Esophagus muscularis mucosa (tissue), 4 donors: ENCODE measurements at places on chromosomes 1 and 21. TPM values are rescaled to one million over a fixed set of nuclear protein-coding genes. Genes with fewer than 3 reads are reported as not detected.

The FAM131C gene
- 0.39 TPM for total RNA-seq

The CFAP126 gene
- total RNA-seq = not detected

The GFI1 gene
- total RNA-seq = 0.99 TPM

The PPM1J gene
- total RNA-seq = 3.6 TPM

The VAV3 gene
- total RNA-seq = 4.0 TPM

The NIPAL3 gene
- total RNA-seq = 31.1 TPM

DNA sequence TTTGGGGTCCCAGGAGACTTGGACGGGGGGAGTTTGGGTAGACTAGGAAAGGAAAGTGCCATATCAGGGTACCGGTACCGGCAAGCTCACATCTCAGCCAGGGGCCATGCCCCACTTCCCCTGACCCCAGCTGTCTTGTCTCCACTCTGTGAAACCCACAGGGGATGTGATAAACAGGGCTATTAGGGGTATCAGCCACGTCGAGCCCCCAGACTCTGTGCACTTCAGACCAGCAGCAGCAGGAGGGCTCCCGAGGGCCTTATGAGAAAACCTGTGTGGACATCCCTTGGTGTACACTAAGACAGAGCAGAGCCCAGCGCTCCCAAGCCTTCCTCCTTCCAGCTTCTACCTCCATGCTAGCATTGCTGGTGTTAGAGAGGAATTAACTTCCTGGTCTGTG, 46.3 kb downstream of the TNNT2 start:
- no peak for DNase-seq
- H3K4me3 ChIP-seq = no peak overlapping the region
- H3K27ac ChIP-seq = no peak overlapping the region
- no peaks in the 10 kb centered on the region for H3K36me3 ChIP-seq
- no peaks in the 10 kb centered on the region for H3K4me1 ChIP-seq

DNA sequence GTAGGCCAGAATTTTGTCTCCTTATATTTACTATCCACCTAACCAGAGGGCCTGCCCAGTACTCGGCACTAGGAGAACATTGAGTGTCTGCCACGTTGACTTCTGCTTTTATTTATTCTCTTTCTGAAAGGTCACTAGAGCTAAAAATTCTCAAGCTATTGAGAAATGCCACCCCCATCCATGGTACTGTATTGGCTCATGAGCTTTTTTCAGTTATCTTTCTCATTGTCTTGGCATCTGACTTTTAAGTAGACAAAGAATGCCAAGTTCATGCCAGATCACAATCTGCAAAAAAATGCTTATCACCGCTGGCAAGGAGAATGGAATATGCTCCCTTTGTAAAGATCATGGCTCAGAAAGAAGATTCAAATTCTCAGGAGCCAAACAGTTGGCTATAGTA, 49.8 kb upstream of the MROH9 start:
- no peak overlapping the region for H3K4me3 ChIP-seq
- H3K27ac ChIP-seq = no peak overlapping the region
- no peaks in the 10 kb centered on the region for H3K27me3 ChIP-seq
- H3K36me3 ChIP-seq = no peaks in the 10 kb centered on the region
- no peak for DNase-seq
- H3K4me1 ChIP-seq = peaks cover 6% of the 10 kb centered on the region

DNA sequence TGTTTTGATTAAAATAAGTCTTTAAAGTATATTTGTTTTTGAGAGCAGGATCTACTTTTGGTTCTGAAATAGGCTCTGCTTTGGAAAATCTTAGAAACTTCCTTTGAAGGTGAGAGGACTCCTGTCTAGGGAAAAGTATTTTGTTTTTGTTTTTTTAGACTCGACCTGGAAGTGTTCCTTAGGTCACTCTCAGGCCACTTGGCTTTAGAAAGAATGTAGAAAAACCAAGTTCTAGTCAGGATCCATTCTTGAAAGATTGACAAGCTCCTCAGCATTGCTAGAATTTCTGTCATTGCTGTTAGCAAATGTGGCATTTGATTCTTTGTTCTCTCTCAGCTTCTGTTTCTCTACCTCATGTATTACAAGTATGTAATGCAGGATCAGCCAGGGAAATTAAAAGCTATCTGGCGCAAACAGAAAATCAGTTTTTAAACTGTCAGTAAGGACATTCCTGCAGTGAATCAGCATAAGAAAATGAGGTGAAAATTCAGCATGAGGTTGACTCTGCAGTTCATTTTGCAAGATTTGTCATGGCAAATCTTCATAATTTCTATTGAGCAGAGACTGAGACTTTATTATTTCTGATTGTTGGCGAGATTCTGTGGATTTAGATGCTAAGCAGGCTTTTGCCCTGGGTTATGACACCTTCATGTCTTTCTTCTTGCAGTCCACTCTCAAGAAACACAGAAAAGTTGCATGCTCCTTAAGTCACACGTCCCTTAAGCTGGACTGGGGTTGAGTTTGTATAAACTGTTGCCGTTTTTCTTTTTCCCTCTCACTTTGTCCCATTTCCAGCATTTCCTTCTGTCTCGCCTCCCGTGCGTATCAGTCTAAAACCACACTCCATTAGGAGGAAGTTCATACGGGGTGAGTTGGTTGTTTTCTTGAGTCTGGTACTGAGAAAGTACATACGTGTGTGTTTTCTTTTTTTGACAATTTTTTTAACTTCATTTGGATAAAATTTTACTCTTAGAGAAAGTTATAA, 12.6 kb downstream of the NTPCR start:
- peaks cover 18% of the 10 kb centered on the region for H3K4me1 ChIP-seq
- H3K36me3 ChIP-seq = peaks cover 39% of the 10 kb centered on the region
- no peaks in the 10 kb centered on the region for H3K27me3 ChIP-seq
- peak overlapping the region; percentile 39 for H3K27ac ChIP-seq

DNA sequence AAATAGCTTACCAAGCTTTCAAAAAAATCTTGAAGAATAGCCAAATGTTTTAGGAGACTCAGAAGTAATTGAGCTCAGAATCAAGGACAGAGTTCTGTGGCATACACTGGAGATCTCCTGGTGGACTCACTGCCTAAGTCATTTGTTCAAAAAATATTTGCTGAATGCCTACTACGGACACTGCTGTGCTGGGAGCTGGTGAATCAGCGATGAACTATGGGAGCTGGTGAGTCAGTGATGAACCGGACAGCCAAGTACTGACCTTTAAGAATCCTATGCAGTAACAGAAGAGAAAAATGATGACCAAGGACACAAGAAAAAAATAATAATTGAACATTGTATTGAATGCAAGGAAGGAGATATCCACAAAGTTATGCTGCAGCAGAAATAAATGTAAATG, 717.9 kb upstream of the CXADR start:
- no peak overlapping the region for H3K27ac ChIP-seq
- DNase-seq = no peak
- no peak overlapping the region for H3K4me3 ChIP-seq
- H3K27me3 ChIP-seq = no peaks in the 10 kb centered on the region
- peaks cover 14% of the 10 kb centered on the region for H3K4me1 ChIP-seq

- no peak for DNase-seq
- no peak overlapping the region for H3K27ac ChIP-seq
- no peaks in the 10 kb centered on the region for H3K36me3 ChIP-seq
- H3K4me3 ChIP-seq = no peak overlapping the region
- no peaks in the 10 kb centered on the region for H3K27me3 ChIP-seq
Measured at GRCh38 chr1:213120386-213120785, 69.3 kb downstream of the RPS6KC1 start.

GRCh38 chr1:201277441-201277840, 5.9 kb upstream of the PKP1 start:
- no peaks in the 10 kb centered on the region for H3K4me1 ChIP-seq
- no peaks in the 10 kb centered on the region for H3K36me3 ChIP-seq
- no peak overlapping the region for H3K4me3 ChIP-seq
- no peaks in the 10 kb centered on the region for H3K27me3 ChIP-seq

DNA sequence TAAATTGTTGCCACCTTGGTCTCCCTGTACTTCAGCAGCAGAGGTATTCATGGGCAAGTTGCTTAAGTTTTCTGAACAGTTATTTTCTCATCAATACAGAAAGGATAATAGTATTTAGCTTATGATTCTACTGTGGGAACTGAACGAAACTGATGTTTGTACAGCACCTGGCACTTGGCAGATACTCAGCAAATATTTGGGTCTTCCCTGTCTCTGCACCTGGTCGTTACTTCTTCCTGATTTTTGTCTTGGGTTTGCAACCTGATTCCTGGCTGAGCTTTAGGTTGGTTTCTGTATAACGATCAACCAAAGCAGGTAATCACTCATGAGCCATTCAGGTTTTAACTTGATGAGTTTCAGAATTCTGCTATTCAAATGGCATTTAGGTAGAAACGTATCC, 490.6 kb downstream of the KIF26B start:
- no peak for DNase-seq
- no peak overlapping the region for H3K27ac ChIP-seq
- H3K4me1 ChIP-seq = no peaks in the 10 kb centered on the region

DNA sequence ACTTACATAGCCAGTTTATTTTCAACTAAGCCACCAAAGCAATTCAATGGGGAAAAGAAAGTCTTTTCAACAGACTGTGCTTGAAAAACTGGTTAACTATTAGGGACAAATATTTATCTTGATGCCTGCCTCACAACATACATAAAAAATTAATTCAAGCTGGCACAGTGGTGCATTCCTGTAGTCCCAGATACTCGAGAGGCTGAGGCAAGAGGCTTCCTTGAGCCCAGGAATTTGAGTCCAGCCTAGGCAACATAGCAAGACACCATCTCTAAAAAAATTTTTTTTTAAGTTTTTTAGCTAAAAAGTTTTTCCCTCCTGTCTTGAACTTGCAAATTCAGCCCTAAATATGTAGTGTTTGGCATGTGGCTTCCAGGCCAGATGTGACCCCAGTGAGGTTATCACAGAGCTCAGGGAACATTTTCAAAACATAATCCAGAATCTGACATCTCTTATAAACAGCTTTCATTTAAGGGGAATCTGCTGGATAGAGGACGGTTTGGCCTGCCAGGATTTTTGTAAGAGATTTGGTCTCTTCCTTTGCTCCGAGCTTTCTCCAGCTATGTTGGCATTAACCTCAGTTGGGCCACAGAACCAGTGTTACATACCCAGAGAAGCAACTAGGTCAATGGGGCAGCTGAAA, 46.4 kb downstream of the COL6A1 start:
- H3K4me1 ChIP-seq = peaks cover 19% of the 10 kb centered on the region
- H3K27ac ChIP-seq = peak overlapping the region; percentile 90
- no peaks in the 10 kb centered on the region for H3K36me3 ChIP-seq
- no peaks in the 10 kb centered on the region for H3K27me3 ChIP-seq

DNA sequence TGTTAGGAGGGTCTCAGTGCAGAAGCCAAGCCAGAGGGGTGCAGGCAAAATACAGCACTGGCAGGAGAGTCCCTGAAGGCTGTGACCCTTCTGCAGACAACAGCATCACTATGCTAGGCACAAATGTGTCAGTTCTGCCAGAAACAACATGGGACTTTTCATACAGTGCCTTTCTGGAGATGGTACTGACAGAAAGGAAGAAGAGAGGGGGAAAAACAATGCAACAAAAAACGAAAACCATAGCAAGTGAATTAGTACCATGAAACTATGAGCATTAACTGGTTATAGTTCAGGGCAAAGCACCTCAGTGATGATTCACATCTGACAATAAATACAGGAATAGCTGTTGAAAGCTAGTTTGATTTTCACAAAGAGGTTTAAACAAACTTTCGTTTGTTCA, 140.8 kb upstream of the NBPF11 start:
- H3K27me3 ChIP-seq = peaks cover 19% of the 10 kb centered on the region
- H3K27ac ChIP-seq = no peak overlapping the region
- no peaks in the 10 kb centered on the region for H3K4me1 ChIP-seq
- H3K4me3 ChIP-seq = no peak overlapping the region

DNA sequence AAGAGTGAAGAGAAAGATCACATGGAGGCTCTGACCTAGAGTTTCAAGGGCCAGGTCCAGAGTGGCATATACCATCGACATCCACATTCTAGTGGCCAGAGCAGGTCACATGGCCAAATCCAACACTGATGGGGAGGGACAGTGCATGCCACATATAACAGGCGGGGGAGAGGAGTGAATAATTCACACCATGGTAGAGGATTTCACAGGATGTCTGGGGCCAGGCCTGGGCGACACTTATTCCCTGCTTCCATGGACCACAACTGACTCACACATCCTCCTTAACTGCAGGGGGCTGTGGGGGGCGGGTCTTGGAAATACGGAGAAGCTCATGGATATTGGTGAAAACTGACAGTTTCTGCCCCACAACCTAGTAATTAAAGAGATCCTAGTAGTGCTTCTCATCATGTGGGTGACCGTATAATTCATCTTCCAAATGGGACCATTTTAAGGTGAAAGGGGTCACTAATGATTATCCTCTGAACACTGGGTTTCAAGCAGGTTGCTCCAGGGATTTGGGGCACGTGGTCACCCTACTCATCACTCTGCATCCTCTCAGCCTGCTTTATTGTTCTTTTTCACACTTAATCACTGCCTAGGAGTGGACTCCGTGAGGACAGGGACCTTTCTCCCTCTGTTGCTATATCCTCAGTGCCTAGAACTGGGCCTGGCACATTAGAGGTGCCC, 44.0 kb downstream of the IGSF21 start:
- H3K36me3 ChIP-seq = no peaks in the 10 kb centered on the region
- DNase-seq = no peak
- no peak overlapping the region for H3K27ac ChIP-seq
- H3K27me3 ChIP-seq = no peaks in the 10 kb centered on the region
- H3K4me3 ChIP-seq = no peak overlapping the region

- H3K27ac ChIP-seq = no peak overlapping the region
- H3K27me3 ChIP-seq = no peaks in the 10 kb centered on the region
- peaks cover 15% of the 10 kb centered on the region for H3K4me1 ChIP-seq
- no peak for DNase-seq
- no peak overlapping the region for H3K4me3 ChIP-seq
Measured at GRCh38 chr1:67586596-67586995, 98.4 kb upstream of the GADD45A start.

- H3K4me3 ChIP-seq = no peak overlapping the region
- no peaks in the 10 kb centered on the region for H3K27me3 ChIP-seq
- no peaks in the 10 kb centered on the region for H3K36me3 ChIP-seq
- no peak overlapping the region for H3K27ac ChIP-seq
Measured at GRCh38 chr1:99180915-99181314, 83.4 kb upstream of the PLPPR4 start.

DNA sequence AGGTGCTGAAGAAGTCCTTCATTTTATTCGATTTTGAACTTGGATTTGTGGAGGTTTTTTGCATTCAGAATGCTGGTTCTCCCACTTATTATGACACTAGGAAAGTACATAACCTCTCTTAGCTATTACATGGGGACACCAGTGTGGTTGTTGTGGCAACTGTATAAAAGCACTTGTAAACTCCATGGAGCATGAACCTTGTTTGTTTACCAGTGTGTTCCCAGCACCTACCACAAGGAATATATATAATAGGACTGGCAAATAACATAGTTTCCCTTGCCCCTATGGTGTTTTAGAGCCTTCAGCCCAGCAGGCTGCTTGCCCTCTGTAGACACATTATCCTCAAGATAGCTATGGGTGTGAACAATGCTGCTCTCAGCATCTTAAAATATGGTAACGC, 43.1 kb downstream of the RASSF5 start:
- no peak overlapping the region for H3K27ac ChIP-seq
- no peak for DNase-seq
- peaks cover 13% of the 10 kb centered on the region for H3K4me1 ChIP-seq
- H3K36me3 ChIP-seq = no peaks in the 10 kb centered on the region
- no peaks in the 10 kb centered on the region for H3K27me3 ChIP-seq

- H3K27me3 ChIP-seq = no peaks in the 10 kb centered on the region
- H3K36me3 ChIP-seq = no peaks in the 10 kb centered on the region
- no peak overlapping the region for H3K4me3 ChIP-seq
- no peak for DNase-seq
- H3K27ac ChIP-seq = no peak overlapping the region
Measured at GRCh38 chr21:34878501-34878900, 170.6 kb downstream of the RUNX1 start.
